ENCODE measurements at places on chromosomes 4 and X.
A peak's percentile ranks its signal among the peaks of the same experiment; 100 is the strongest.

DNA sequence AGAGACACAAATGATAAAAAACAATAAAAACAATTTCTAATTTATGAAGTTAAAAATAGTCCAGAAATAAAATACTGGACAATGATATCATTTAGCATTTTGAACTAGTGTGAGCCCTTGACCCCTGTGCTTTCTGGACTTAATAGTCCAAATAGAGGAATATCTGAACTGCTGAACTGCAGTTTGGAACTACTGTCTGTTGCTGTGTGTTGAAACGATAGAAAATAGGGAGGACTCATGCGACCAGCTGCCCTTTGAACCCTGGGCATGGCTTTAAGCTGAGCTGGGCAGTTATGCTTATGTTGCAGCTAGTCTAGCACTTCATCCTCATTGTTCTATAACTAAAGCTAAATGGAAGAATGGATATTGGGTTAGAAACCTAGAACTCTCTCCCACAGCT lies 99.5 kb downstream of the FMR1NB start:
- no peak for DNase-seq

GRCh38 chrX:9318213-9318612 lies 146.6 kb upstream of the TBL1X start:
- DNase-seq = no peak

DNA sequence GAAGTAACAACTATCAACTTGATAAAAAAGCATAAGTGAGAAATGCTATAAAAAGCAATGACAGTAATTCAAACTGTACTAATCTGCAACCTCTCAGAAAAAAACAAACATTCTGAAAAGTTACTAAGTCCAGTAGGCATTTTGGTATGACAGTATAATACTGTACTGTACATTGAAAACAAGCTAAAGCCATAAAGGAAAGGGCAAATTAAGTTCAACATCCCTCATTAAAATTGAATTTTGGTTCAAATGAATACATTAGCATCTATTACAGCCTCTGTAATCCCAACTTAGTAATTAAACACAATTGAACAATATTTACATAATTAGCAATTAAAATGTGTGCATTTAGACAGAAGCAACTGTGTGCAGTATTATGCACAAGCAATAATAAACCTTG lies 53.7 kb downstream of the C4orf46 start:
- no peak for DNase-seq

DNA sequence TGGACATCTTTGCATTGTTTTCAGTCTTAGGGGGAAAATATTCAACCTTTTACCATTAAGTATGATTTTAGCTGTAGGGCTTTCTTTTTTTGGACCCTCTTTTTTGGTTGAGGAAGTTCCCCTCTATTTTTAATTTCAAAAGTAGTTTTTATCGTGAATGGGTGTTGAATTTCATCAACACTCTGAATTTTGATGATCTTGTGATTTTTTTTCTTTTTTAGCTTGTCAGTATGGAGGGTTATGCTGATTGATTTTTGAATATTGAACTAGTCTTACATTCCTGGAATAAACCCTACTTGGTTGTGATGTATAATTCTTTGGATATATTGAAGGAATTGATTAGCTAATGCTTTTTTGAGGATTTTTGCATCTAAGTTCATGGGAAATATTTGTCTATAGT lies 1.7 kb downstream of the ZNF81 start:
- DNase-seq = no peak

DNA sequence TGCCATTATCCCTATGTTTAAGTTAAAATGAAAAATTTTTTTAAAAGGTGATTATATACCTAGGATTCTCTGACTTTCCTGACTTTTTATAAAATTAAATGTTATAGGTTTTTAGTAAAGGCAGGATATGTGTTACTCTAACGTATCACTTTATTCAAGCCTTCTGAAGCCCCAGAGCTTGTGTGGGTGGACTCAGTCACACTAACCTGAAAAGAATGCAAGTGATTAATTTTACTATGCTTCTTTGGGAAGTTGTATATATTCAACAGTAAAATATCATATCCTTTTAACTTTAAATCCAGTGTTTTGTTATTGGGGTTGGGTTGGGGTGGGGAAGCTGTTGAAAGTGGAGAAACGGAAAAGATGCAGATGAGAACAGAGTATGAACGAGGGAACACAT lies 22.8 kb downstream of the PDLIM3 start:
- peak; percentile 27 for DNase-seq

DNA sequence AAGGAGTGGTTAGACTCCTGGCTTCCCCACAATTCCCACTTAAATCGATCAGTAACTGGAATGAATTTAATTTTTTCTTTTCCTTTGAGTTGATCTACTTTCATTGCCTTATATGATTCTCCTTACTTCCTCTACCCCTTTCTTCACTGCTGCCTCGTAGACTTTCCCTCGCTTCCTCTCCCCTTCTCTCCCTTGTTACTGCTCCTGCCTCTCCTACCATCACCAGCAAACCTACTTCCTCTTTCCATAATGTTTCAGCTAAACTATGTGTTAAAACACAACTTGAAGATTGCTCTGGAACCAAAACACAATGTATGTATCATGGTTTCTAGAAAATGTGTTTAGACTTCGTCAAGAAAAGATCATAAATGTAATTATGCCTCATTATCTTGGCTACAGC lies 132.0 kb upstream of the TET2 start:
- no peak for DNase-seq

GRCh38 chrX:23503835-23504539 lies 163.3 kb upstream of the PRDX4 start:
- DNase-seq = peak; percentile 7

- DNase-seq = no peak
Measured at GRCh38 chr4:96993560-96993959, 1149.7 kb downstream of the STPG2 start.

DNA sequence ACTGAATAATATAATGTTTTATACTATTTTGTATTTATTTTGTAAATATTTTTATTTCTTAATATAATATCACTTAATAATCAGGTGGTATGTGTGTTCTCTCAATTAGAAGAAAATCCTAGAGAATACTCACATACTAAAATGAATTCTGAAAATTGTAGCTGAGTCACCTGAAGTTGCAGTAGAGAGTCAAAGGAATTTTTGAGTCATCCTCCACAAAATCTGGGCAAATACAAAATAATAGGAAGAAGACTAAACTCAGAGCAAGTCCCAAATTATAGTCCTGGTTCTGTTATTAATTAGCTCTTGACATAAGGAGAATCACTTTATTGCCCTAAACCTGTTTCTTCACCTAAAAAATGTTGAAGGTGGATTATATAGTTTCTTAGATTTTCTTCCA lies 57.8 kb downstream of the SPATA4 start:
- DNase-seq = peak; percentile 5

DNA sequence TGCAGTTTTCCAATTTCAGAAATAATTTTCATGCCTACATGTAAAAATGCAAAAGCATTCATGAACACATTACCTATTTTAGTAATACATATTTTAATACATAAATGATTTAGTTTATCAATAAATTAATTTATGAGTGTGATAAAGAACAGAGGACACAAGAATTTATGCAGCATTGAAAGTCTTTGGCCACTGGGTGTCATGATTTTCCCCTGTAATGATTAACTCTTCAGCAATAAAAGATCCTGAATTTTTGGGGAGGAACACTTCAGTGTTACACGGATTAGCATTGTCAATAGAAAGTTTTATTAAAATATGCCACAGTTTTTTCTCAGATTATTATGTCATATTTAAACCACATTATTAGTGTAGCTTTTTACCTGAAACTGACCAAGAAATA lies 8.6 kb upstream of the VCX2 start:
- no peak for DNase-seq

GRCh38 chr4:40283413-40283812 lies 51.7 kb upstream of the CHRNA9 start:
- no peak for DNase-seq

- no peak for DNase-seq
Measured at GRCh38 chr4:155763551-155763950, 4.7 kb downstream of the GUCY1B1 start.

DNA sequence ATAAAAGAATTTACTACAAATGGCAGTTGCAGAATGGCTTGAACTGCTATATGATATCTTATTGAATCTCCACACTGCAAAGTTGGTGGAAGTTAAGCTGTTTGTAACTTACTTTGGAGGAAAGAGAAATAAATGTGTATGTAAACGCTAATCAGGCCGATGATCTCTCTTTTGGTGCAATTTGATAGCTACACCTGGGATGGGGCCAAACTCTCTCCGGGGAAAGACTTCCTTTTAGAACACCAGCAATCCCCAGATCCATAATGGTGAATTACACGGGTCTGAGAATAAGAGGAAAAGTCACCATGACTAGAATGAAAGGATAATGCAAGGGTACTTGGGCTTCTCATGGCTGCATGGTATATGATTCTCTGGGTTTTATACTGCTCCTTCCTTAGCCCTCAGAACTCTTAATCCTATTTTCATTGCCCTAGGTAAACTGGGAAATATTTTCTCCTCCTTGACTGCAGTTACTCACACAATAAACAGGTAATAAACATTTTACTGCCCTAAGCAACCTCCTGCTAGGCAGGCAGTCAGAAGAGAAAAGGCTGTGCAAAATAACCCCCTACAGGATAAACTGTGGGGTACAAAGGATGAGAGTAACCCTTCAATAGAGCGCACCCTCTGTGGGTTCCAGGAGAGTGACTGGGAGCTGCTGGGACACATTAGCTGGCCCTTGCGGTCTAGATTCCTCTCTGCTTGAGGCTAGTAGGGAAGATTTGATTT lies 109.3 kb downstream of the MGST2 start:
- no peak for DNase-seq

GRCh38 chr4:144701683-144702233 lies 55.8 kb downstream of the HHIP start:
- DNase-seq = no peak

DNA sequence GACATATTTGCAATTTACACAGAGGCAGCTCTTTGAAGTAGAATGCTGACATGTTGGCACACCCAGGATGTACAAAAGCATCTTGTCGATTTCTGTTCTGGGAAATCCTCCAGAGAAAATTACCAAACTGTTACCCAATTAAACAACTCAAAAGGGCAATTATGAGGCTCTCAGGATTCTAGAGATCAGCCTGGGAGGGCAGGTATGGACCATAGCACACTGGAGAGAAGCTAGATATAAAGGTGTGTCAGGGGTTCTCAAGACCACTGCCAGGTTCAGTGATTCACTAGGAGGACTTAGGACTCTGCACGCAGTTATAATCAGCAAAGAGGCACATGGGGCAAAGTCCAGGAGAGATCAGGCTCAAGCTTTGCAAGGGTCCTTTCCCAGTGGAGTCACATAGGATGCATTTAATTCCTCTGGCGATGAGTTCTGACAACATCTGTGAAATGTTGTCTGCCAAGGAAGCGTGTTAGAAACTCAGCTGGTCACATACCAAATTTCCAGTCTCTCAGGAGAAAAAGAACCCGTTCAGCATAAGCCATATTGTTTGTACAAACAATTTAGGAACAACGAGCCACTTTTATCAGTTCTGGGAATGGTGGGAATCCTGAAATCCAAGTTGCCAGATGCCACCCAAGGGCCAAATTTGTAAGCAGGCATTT lies 100.8 kb downstream of the SYTL5 start:
- DNase-seq = no peak

GRCh38 chrX:108439426-108439942 lies at the start of gene COL4A5:
Gene COL4A5 (plus strand): TSS chrX:108439838. CDS start chrX:108440126, 288 bp downstream.
- peak; percentile 58 for DNase-seq

- DNase-seq = no peak
Measured at GRCh38 chr4:10161146-10161545, 44.5 kb upstream of the WDR1 start.

- DNase-seq = no peak
Measured at GRCh38 chr4:113783701-113784100, 22.2 kb upstream of the CAMK2D start.

GRCh38 chr4:174713181-174713580 lies 115.9 kb downstream of the GLRA3 start:
- DNase-seq = no peak

DNA sequence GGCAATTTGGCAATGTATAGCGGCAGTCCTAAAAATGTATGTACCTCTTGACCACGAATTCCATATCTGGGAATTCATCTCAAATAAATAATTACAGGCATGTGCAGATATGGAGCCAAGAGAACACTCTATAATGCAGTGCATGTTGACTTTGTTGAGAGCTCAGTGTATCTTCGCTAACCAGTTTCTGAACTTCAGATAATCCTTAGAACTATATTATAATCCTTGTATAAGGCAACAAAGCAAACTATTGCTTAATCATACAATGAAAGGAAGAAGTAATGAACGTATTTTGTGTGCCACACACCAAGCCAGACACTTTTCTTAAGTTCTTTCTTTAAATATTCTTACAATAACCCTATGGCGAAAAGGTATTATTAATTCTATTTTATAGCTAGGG lies 168.5 kb downstream of the SMIM20 start:
- no peak for DNase-seq

DNA sequence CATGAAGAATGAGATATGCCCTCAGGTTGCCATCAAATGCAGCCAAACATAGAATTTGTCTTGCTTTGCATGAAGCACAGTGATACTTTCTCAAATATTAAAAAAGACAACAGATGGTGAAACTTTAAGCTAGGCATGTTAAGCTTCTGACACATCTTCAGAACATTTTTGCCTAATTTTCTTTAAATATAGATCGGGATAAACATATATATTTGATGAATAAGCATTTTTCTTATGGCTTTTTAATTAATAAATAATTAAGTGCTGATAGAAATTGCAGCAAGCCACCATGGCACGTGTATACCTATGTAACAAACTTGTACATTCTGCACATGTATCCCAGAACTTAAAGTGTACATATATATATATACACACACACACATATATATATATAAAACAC lies 831.2 kb upstream of the PCDH10 start:
- DNase-seq = no peak

- no peak for DNase-seq
Measured at GRCh38 chr4:137922721-137923120, 319.4 kb downstream of the SLC7A11 start.

DNA sequence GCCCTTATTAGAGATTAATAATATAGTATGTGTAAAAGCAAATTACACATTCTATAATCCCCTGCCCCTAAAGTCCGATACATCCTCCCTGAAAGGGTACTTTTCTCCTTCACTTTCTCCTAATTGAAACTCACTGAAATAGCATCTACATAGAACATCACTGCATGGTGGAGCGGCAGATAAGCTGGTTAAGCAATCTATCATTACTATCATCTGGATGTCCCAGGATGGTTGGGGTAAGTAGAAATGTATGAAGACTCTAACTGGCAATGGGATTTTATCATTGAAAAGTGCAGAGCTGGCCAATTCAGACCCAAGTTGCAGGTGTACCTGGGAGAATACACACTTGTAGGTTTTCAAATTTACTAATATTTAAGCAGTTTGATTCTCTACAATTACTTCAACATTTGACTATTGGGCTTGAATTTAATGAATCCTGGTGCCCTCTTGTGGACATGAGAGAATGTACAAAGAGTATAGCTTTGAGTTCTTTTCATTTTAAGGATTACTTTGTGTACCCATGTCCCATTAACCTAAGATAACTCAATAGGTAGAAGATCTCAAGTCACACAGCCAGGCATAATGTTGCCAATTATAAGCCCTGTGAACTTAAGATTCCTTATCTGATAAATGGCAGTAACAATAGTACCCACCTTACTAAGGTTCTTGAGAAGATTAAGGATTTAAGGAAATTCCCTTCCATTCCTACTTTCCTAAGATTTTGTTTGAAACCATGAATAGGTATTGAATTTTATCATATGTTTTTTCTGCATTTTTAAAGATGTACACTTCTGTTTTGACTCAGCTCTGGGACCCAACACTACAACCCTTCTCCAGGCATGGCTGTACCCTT lies 69.8 kb downstream of the SHROOM3 start:
- DNase-seq = peak; percentile 26

All from hepatic stellate cell (primary cell).